ENCODE measurements at places on chromosomes 4 and X. TPM values are rescaled to one million over a fixed set of nuclear protein-coding genes. Genes with fewer than 3 reads are reported as not detected.

The PF4V1 gene
- total RNA-seq: 2.1 TPM

The CENPVL2 gene
- total RNA-seq: not detected

The IL3RA gene
- not detected for total RNA-seq

The GATA1 gene
- total RNA-seq: not detected

The CXCL9 gene
- not detected for total RNA-seq

The SHROOM2 gene
- total RNA-seq: 0.72 TPM

The CXCL5 gene
- total RNA-seq: 1.7 TPM

The DACH2 gene
- not detected for total RNA-seq

The SMIM20 gene
- total RNA-seq: 23.4 TPM

The GPC4 gene
- total RNA-seq: 3.5 TPM

The CXorf49 gene
- not detected for total RNA-seq

The COX7B2 gene
- not detected for total RNA-seq

The H2BW2 gene
- total RNA-seq: not detected

The AADAT gene
- 2.8 TPM for total RNA-seq

The SH3BP2 gene
- 10.5 TPM for total RNA-seq

The WDR44 gene
- 15.6 TPM for total RNA-seq

The UGT2B17 gene
- total RNA-seq: not detected

The MTNR1A gene
- not detected for total RNA-seq

The HMX1 gene
- total RNA-seq: not detected

The TMSB15C gene
- total RNA-seq: 1.3 TPM

The CTAG1A gene
- not detected for total RNA-seq

The SHROOM3 gene
- 12.6 TPM for total RNA-seq

The BTK gene
- not detected for total RNA-seq

The CCDC120 gene
- total RNA-seq: 0.98 TPM

The NHSL2 gene
- total RNA-seq: 2.4 TPM

The AR gene
- total RNA-seq: 7.3 TPM
